MCF 10A (cell line): ENCODE measurements at places on chromosomes 12 and 14.
A peak's percentile ranks its signal among the peaks of the same experiment; 100 is the strongest.

GRCh38 chr14:62102349-62102725 is 340.1 kb downstream of the SNAPC1 start:
- no peak for DNase-seq

DNA sequence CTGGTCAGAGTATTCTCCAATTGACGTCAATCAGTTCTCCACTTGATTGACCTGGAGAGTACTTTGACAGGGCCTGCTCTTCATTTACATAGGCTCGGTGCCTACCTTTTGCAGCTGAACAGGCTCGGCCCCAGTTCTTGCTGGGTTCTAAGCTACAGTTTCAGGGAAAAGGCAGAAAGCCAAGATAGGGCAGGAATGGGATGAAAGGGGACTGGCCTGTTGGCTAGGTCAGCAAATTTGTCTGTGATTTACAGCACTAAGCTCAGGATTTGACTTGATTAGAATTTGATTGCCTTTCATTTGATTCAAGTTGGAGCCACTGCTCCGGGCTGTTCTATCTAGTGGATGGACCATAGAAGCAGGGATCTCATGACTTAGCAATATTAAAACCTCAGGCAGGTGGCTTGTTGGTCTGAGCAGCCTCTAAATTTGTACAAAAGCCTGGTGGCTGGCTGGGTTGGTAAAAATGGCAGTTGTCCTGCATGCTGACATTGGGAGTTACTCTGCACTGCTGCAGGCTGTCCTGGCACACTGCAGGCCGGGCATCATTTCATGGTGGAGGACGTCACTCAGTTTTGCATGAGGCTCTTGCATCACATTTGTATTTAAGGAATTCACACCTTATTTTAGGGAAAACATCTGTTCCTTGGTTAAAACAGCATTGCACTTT is 71.8 kb downstream of the BICD1 start:
- no peak for DNase-seq

GRCh38 chr12:91326058-91327027 is 143.7 kb upstream of the DCN start:
- peak; percentile 72 for DNase-seq

- no peak for DNase-seq
These were observed 158.0 kb upstream of the ALG10B start for GRCh38 chr12:38158428-38159091.

DNA sequence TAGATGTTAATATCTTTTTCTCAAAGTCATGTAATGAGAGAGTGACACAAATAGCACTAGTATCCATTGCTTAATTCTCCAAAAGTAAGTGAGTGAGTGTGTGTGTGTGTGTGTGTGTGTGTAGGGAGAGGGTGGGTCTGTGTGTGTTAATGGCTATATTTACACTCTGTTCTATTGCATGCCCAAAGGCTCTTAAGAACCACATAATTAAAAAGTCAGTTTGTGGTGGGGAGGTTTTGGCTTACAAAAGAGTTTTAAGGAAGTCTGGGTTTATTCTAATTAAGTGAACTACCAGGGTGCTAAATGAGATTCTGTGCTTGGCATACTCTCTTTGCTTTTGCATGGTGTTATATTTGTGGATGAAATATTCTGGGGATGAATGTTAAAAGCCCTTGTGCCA is 1897.6 kb upstream of the FLRT2 start:
- no peak for DNase-seq

- DNase-seq = no peak
These were observed at the start of gene ADCY4 for GRCh38 chr14:24334431-24335291. Gene ADCY4 (minus strand): TSS chr14:24335071. CDS start chr14:24334652, 419 bp downstream.

DNA sequence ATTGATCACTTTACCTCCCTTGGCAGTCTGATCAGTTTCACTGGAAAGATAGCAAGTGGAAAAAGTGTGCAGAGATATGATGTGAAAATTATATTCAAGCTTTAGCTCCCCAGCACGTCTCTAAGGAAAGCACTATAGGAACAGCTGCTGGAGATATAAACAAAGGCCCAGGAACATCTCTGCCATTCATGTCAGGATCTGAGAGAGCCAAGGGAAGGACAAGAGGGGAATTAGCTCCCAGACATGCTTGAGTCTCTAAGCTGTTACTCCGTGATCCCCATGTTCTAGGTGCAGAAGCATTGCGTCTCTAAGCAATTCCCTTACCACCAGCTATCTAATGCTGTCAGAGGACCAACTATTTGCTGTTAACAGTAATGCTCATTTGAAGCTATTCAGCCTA is 700.2 kb downstream of the DIO2 start:
- DNase-seq = no peak

- DNase-seq = no peak
These were observed 41.7 kb upstream of the FOS start for GRCh38 chr14:75236901-75237419.

- peak; percentile 62 for DNase-seq
These were observed 53.1 kb downstream of the TSPAN9 start for GRCh38 chr12:3130057-3130830.

DNA sequence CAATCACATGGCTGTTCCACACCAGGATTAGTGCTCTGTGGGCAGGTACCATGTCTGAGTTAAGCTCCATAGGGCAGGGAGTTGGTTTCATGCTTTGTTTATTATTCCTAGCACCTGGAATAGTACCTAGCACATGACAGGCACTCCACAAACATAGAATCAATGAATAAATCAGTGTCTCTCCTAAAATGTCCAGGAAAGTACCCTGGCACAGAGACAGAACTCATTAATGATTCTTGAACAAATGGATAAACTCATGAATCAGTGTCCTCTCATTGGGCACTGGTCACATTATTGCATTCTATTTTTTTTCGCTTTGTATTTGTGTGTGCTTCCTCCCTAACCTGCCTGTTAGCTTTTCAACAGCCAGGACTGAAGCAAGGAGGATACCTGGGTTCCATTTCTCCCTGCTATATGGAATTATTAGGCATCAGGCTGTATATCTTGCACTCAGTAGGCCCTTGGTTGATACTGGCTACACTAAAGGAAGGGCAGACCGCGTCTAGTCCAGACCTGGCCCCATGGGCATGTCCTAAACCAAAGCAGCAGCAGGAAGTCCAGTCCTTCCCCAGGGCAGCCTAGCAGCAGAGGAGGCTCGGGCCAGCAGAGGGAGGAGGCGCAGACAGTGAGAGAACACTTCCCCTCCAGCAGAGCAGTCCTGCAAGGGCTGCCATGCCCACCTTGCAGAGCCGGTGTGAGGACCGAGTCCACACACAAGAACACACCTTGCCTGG is 18.4 kb downstream of the HDAC7 start:
- DNase-seq = no peak

DNA sequence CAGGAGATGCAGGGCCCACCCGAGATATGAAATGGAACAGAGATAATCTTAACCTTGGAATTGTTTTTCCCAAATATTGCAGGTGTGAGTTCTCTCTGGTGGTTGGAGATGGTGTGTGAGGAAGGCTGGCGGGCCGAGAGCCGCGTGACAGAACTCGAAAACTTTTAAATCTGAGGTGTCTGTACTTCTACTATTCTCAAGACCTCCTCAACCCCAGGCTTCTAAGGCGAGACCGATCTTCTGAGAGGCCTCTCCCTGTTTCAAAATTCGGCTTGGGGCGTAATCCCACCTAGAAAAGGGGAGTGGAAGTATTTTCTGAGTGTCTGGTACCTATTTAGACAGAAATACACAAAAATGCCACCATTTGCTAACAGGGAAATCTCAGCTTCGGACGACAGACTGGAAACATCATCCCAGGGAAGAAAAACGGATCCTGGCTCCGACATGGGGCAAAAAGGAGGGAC is 611 bp downstream of the SARNP start:
- DNase-seq = no peak

DNA sequence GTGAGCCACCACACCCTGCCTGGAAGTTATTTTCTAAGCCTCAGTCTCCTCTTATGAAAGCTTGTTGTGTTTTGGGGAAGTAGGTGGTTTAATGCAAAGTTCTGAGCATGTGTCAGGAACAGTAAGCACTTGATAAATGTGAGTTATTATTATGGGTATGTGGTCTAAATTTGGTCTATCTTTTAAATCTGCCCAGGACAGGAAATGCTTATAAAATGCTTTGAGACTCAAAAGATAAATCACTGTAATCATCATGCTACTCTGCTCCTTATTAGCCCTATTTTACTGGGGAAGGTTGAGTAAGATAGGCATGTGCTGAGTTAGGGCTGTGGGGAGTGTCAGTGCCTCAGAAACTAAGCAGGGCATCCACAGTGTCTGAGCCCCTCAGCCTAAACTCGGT is 13.1 kb upstream of the SRSF5 start:
- DNase-seq = no peak

GRCh38 chr12:2248901-2249381 is 196.2 kb downstream of the CACNA1C start:
- DNase-seq = peak; percentile 22

DNA sequence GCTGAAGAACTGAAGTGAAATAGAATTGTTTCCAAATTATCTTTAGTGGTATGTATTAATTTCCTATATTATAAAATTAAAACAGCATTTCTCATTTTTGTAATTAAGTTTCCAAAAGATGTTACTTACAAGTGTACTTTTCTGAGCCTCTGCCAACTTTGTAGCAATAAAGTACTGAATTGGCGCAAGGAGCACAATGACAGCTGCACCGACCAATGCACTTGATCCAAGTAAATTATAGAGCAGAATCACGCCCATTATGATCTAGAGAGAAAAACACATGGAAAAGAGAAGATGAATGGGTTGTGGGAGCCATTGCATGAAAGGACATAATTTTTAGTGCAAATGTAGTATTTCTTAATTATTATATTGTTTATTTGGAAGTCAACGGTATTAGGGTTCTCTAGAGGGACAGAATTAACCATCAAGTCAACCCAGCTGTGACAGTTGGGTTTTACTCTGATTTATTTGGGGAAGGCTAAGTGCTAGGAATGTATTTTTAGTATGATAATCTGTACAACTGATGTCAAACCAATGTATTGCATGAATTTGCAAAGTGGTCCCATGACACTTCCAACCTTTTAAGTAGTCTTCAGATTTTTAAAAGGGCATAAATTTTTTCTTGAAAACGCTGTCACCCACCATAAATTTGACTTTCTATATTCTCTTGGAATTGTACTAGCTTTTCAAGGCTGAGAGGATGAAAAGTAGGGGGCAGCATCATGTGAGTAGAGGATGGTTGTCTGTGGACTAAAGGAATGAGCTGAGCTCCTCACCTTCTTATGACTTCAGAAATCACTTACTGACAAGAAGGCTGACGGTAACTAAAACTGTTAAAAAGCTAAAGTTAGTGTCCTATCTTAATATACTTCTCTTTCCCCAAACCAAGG is 33.0 kb downstream of the ABCC9 start:
- DNase-seq = no peak

- DNase-seq = no peak
These were observed 315.8 kb downstream of the RGS6 start for GRCh38 chr14:72247896-72248465.

- no peak for DNase-seq
These were observed 220.5 kb downstream of the FOXN3 start for GRCh38 chr14:89196545-89196944.

DNA sequence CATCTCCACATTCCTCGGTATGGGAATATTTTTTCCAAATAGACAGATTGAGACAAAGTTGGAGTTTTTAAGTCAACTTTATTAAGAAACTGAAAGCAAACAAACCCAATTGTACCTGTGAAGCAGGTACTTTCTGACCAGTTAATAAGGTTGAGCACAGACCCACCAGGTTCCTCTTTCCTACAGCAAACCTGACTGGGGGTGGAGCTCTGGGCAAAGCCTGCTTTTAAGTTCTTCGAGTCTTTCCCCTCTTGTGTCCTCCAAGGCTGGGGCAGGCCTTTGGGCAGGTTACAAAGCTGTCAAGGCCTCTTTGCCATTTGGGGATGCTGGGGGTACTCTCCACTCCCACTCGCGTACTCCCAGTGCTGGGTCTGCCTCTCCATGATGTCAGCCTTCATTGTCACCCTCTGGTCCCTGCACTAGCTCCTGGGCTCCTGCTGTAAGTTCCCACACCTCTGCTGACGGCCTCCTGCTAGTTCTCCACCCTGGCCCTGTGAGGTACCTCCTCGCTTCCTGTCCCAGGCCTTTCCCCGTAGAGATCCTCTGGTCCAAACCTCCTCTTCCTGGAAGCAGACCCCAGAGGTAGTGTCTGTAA is 3.2 kb downstream of the KCNH3 start:
- no peak for DNase-seq

GRCh38 chr12:131903270-131904255 is 9.1 kb downstream of the ULK1 start:
- DNase-seq = no peak

DNA sequence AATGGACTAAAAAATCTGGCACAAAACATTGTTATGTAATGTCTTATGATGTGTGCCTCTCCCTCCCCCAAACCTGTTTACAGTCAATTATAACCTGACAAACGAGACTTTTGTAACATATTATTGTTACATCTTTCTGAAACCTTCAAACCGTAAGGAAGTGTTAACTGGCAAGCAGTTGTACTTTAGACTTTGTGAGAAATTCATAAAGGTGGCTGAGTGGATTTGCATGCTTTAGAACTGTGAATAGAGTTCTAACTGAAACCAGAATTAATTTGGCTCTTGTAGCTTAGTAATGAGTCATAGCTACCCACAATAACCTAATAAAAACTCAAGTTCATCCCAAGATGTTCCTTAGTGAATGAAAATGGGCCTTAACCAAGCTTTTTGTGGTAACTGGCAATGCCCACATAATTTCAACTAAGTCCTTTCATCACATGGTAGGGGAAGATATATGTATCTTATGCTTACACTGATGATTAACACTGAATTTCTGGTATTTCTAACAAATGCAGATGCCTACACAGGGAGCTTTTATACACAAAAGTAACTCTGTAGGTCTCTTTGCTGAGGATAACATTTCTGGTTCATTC is 29.7 kb downstream of the RAD9B start:
- peak; percentile 73 for DNase-seq

DNA sequence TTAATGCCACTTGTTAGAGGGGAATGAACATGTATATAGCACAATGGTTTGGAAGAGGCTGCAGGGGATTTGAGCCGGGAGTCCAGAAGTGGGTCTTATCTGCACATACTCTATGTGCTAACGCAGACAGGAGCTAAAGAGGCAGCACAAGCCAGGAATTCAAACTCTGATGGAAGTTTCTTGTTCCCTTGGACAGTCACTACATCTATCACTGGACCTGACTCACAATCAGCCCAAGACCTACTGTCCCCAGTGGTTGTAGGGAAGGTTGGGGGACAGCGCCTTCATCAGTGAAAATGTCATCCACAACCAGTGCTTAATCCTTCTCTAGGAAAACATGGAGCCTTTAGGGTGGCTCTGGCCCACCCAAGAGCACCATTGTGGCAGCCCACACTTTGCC is 107.8 kb downstream of the GCH1 start:
- DNase-seq = no peak
